ENCODE measurements at places on chromosomes 2 and 18. TPM values are rescaled to one million over a fixed set of nuclear protein-coding genes. Genes with fewer than 3 reads are reported as not detected.

- DNase-seq, result no peak
These were observed 115.2 kb downstream of the FAM210A start for GRCh38 chr18:13611142-13611600.

- no peak for DNase-seq
These were observed 158.5 kb downstream of the MYO3B start for GRCh38 chr2:170336408-170336807.

DNA sequence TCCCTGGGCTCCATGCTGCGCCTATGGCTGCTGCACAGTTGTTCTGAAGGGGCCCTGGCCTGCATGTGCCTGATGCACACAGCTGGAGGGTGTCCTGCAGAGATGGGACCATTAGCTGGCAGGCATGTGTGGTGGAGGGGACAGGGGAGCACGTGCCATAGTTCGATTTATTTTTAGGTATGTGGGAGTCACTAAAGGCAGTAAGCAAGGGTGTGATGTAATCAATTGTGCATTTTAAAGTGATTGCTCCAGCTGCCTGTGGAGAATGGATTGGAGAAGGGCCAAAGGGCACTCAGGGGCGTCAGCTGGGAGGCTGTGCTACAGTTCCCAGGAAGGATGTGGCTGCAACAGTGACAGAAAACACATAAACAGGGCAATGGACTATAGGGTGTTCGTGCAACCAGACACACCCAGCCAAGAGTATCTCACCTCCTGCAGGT, 205.1 kb downstream of the ARL4C start:
- no peak for DNase-seq

DNA sequence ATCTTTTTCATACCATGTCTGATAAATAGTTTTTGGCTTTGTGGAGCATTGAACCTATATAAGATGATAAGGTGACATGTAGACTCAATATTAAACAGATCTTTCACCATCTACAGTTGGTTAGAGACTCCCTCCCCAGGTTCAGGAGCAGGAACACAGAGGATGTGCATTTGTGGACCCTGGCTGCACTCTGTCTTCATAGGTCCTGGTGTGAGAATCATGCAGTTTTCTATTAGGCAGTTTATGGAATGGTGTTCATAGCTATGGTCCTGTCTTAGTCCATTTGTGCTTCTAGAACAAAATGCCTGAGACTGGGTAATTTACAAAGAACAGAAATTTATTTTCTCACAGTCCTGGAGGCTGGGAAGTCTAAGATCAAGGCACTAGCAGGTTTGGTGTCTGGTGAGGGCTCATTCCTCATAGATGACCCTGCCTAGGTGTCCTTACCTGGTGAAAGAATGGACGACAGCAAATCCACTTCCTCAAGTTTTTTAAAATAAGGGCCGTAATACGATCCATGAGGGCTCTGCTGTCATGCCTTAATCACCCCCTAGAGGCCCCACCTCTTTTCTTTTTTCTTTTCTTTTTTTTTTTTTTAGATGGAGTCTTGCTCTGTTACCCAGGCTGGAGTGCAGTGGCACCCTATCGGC, 35.3 kb upstream of the FAM98A start:
- DNase-seq, result no peak

RAB17 gene
- total RNA-seq, result not detected

GRCh38 chr2:240966906-240967680, 31.3 kb upstream of the SNED1 start:
- no peak for DNase-seq

DNA sequence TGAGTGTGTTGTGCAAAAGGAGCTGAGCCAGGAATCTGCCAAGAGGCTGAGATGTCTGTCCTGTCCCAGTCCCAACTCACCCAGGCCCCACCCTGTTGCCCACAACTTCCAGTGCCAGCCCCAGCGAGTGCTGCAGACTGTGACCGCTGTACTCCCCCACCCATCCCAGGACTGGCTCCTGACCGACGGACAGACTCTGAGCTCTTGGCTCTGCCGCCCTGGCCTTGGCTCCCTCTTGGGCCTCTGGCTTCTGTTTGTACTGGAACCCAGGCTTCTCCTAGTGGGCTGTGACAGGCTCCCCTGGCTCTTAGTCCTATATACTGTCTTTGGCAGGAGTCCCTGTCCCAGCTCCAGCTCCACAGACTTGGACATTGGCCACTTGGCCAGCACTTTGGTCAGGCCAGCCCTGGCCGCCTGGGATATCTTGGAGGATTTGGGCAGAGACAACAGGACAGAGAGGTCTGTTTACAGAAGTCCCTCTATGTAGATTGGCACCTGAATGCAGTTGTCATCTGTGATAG, 41.1 kb downstream of the ACOXL start:
- no peak for DNase-seq

DNA sequence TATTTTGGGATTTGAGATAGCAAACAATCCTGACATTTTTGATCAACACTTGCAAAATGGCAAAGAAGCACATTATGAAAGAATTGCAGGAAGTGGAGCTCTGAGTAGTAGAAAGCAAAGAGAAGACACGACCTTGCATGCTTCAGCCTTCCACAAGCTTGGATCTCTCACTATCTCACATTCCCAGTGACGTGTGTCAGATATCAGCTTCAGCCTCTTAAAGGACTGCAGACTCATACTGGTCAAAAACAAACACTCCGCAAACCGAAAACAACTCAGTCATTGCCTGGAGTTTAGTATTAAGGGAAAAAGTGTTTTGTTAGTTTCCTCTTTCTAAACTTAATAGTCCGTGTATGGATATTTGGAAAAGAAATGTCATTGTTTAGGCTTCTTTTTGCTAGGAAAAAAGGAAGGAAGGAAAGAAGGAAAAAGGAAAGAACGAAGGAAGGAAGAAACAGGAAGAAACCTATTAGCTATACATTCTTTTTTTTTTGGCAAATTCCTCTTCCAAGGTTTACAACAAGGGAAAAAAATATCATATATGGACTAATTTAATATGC, 32.6 kb upstream of the SLC40A1 start:
- no peak for DNase-seq

DNA sequence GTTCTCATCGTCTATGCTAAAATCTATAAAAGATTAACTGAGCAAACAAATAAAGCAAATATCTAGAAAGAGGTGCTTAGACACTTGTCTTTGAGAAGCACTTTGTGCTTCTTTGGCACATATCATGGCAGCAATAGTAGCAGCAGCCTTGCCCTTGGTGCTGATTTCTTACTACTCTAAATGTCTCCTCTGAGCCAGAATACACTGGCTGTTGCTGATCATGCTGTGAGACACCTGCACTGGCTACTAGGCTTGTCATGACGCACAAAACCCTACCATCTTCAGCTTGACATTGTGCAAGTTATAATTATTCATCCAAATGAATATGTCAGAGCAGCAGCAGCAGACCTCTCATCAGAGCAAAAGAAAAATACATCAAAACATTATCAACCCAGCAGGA, 46.7 kb downstream of the FANCL start:
- no peak for DNase-seq

DNA sequence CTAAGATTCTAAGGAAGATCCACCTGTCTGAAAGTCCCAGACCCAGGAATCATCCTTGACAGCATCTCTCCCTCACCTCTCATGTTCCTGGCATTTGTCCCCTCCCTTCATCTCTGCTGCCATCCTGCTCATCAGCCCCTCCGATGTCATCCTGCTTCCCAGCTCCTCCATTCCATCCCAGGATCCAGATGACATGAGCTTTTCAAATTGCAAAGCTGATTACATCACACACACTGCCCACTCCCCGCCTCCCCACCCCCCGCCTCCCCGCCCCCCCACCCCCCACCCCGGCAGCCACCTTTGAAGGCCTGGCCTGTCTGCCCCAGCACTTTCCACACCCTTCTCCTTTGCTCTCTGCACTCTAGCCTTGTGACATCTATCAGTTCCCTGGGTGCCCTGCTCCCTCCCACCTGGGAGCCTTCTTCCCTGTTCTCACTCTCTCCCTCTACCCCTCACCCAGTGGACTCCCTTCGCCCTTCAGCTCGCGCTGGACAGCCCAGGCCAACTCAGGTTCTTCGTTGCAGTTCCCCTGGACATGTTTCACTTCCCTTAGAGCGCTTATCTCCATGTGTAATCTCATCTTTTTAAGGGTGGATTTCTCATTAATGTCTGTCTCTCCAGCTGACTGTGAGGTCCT, 61.6 kb downstream of the DNMT3A start:
- no peak for DNase-seq

DNA sequence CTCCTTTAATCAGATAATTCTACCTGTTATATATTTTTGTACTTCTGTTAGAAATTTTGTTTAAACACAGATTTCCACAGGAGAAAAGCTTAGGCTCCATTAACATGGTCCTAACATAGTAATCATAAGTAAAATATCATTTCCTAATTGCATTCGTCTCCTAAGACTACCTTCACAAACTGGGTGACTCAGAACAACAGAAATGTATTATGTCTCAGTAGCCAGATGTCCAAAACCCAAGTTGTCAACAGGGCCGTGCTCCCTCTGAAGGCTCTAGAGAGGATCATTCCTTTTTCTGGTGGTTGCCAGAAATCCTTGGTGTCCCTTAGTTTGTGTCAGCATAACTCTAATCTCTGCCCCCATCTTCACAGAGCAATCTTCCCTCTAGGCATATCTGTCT, 5.4 kb downstream of the FBXO15 start:
- no peak for DNase-seq

Measured in omental fat pad (tissue), 4 donors.